ENCODE measurements at places on chromosomes 3 and 15. TPM values are rescaled to one million over a fixed set of nuclear protein-coding genes. Genes with fewer than 3 reads are reported as not detected.

GRCh38 chr15:68151277-68151676 lies 53.9 kb downstream of the CALML4 start:
- DNase-seq: peak; percentile 35

DNA sequence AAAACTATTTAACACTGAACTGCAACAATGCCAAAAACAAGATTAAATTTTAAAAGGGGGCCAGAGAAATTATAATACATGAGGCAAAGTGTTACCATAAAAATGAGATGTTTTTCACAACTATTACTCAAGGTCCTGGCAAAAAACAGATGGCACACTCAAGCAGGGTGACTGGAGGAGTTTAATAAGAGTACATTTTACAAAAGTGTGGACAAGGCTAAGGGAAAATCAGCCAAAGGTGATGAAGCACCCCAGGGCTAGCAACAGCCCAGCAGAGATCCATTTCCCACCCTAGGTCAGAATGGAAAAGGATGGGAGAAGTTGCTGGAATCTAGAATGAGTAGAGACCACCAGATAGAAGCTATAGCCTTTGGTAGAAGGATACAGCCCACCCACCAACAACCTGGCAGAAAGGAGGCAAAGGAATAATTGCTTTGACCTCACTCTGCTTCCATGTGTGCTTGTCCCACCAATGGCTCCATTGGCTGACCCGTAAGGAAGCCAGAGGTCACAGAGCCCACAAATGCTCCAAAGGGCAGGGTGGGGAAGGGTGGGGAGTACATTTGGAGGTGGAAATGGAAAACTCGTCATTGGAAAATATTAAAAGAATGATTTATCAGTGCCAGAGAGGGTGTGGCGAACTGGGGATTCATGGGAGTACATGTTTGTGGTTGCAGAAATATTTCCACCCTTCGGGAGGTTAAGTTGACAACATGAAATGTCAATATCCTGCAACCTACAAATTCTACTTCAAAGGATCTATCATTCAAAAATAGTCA lies 161.0 kb upstream of the UBE2E2 start:
- DNase-seq: peak; percentile 15

DNA sequence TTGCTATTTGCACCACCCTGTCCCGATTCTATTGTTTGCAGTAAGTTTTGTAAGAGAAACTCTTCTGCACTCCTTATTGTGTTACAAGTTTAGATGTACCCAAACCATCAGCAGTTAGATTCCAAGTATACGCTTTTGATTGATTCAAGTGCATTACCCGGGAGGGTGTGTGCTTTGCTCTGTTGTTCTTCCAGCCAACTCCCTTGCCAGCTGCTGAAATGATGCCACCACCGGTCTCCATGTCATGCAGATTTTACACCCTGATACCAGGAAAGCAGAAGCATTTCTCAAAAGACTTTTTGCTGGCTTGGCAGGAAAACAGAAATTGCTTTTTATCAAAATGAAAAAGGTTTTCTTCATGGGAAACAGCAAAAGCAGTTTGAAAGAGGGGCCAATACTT lies 1006.6 kb upstream of the CFAP20DC start:
- no peak for DNase-seq

GRCh38 chr3:98343647-98344507 lies 9.8 kb upstream of the OR5K4 start:
- DNase-seq: peak; percentile 9

DNA sequence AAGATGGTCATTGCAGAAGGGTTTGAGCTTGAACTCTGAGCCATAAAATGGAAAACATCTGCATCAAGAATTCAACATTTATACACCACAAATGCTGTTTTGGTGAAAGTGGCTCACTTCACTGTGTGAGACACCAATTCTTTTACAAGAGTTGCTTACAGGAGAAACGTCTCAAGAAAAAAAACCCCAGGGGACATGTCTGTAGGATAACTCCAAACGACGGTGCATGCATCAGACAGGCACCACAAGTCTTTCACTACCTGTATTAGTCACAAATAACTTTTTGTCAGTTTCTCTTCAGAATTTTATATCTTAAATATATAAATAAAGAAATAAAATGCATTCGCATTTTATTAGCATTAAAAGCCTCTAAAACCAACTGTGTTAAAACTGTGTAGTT lies 164.3 kb downstream of the EFHB start:
- DNase-seq: no peak

DNA sequence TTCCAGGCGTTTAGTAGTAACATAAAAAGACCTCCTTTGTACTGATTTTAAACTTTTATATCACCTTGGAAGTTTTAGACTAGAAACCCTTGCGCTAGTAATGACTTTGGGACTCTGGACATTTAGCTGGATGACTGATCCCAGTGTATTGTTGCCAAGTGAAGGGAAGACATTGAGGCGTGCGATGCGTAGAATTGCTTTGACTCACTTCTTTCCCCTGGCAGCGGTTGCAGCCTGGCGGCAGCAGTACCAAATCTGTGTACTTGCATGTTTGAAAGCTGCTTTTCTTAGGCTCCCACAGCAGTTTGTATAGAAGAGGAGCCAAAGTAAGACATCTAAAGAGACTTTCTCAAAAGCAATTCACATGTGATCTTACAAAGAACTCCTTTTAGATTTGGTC lies 151.6 kb downstream of the BBX start:
- DNase-seq: peak; percentile 88

GRCh38 chr3:53719796-53720195 lies 126.4 kb downstream of the CHDH start:
- no peak for DNase-seq

GRCh38 chr3:142218703-142219102 lies 6.7 kb downstream of the GK5 start:
- no peak for DNase-seq

GRCh38 chr3:61954097-61954540 lies 392.7 kb downstream of the PTPRG start:
- no peak for DNase-seq

- peak; percentile 17 for DNase-seq
Measured at GRCh38 chr3:16476636-16477035, 36.9 kb downstream of the RFTN1 start.

DNA sequence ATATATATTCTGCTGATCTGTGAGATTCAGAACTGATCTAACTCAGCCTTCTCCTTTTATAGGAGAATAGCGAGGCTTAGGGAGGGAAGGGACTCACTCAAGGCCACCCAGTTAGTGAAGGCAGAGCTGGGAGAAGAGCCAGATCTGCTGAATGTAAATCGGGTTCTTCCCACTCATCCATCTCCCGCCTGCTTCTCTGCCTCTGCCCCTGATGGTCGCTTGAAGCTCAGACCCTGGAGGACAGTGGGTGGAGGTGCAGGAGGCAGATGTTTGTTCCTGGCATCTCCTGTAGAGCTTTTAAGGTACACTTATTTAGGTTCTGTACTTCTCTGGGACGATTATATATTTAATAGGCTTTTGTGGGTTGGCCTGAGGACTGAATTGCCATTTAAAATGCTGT lies 4.3 kb downstream of the PDIA5 start:
- DNase-seq: no peak

DNA sequence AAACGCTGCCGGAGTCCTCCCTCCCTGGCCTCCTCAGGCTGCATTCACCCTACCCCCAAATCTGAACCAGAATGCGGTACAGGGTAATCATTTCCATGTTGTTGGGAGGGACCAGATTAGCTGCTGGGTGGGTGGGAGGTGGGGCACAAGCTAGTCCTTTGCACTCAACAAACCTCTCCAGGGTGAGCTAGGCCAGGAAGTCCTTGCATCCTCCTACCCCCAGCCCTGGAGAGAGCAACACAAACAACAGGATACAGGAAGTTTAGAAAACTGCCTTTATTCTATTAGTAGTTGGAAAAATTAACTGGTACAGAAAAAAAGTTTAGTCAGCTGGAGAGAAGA lies 702 bp upstream of the GPX1 start:
- no peak for DNase-seq

DNA sequence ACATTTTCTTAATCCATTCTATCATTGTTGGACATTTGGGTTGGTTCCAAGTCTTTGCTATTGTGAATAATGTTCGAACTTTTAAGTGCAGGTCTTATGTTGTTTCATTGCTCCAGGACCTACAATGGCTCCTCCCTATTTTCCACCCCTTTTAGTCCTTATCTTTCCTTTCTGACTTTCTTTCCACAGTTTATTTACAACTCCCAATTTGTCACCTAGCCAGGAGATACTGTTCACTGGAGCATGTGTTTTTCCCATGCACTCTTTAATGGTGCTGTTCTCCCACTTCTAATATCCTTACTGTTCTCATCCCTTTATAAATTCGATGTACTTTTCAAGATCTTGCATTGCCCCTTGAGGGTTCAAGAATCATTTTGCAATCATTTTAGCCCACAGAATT lies 290.0 kb downstream of the WDR72 start:
- DNase-seq: no peak

- DNase-seq: peak; percentile 67
Measured at GRCh38 chr3:32076566-32076965, 29.9 kb upstream of the GPD1L start.

- no peak for DNase-seq
Measured at GRCh38 chr3:5479229-5479799, 291.8 kb downstream of the EDEM1 start.

- no peak for DNase-seq
Measured at GRCh38 chr3:115019900-115020299, 127.2 kb downstream of the ZBTB20 start.

DNA sequence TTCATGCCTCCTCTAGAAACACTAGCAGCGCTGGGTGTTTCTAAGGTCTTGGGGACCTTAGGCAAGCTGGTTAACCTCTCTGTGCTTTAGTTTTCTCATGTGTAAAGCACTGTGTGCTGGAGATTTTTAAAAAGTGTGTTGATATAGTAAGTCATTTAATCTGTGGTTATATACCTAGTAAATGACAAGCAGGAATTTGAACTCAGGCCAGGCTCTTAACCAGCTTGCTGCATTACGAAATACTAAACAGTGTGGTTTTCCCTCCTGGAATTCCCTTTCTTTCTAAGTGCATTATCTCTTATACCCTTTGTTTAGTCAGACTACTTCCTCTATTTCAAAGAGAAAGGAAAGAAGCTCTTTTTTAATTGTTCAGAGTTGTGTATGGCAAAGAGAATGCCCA lies 26.5 kb downstream of the NEO1 start:
- peak; percentile 15 for DNase-seq

DNA sequence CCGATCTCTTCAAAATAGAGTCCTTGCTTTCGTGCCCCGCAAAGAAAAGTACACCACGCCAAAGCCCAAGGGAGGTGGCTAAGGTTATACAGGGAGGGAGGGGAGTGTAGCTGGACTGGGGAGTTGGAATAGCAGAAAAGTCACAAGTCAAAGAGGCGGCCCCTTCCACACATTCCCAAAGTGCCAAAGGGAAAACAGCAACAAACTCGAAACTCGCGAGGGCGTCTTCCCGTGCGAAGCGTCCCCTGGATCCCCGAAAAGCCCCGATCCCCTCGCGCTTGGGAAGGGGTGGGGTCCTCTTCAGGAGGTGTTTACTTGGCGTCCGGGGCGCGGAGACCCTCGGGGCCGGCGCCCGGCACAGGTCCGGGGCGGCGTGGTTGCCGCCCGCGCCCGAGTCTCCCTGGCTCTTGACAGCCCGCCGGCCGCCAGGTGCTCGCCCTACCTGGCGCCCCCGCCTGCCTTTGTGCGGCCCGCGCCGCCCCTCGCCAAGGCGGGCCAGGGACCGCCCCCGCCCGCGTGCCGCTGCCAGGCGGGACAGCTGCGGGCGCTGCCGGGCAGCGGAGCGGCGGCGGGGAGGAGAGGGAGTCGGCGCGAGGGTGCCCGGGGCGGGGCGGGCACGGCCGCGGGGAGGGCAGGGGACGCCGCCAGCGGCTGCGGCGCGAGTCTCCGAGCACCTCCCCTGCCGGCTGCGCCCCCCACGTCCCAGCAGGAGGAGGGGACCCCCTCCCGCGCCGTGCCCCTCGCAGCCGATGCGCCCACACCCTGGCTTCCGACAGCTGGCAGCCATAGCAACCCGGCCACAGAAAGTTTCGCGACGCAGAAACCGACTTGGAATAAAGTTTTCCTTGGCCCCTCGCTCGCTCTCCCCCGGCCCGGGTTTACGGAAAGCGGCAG lies 966 bp downstream of the MYO1E start:
- DNase-seq: peak; percentile 58

DNA sequence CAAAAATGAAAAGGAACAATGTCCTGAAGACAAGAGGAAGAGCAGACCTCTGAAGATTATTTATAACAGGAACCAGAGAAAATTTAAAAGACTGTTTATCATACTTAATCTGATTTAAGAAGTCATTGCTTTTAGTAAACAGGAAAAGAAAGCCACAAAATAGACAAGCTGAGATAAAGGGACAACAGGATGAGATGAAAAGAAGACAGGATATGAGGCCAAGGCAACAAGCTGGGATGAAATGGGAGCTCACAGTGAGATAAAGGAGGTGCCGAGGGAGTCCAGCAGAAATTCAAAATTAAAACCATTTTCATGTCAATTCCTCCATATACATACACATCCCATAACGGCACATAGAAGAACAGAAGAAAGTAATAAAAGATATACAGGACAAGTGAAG lies 277.0 kb downstream of the RBMS3 start:
- DNase-seq: no peak

DNA sequence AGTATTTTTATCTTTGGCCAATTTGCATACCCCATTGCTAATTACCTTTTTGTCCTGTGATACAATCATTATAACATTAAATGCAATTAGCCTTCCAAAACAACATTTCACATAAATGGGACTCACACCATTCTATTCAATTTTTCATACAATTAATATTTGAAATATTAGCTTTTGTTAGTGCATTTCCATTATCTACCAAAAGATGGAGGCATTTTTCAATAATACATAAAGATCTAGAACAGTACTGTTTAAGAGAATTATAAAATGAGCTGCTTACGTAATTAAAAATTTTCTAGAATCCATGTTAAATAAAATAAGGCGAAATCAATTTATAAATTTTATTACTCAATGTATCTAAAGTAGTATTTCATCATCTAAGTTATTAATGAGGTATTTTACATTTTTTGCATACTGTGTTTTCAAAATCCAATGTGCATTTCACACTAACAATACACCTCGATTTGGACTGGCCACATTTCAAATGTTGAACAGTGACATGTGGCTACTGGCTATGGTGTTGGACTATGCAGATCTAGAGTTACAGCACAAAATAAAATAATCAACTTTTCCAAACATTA lies 74.3 kb downstream of the TJP1 start:
- no peak for DNase-seq

GRCh38 chr3:194354315-194354714 lies 3.2 kb upstream of the CPN2 start:
- DNase-seq: no peak

- DNase-seq: no peak
Measured at GRCh38 chr3:117666812-117667211, 957.2 kb downstream of the TUSC7 start.

- DNase-seq: no peak
Measured at GRCh38 chr3:194205675-194206133, 69.8 kb downstream of the HES1 start.

GRCh38 chr15:33746203-33746602 lies 222.1 kb upstream of the CHRM5 start:
- no peak for DNase-seq

The RBP2 gene
- not detected for total RNA-seq

The PLSCR5 gene
- not detected for total RNA-seq

The GOLGA8G gene
- not detected for total RNA-seq

The XYLB gene
- 2.8 TPM for total RNA-seq

The PPP2R3A gene
- 10.3 TPM for total RNA-seq

The SAMD7 gene
- total RNA-seq: not detected

The ZNF148 gene
- 22.3 TPM for total RNA-seq

The ARGFX gene
- total RNA-seq: not detected

The CASR gene
- total RNA-seq: not detected

The DNAH12 gene
- total RNA-seq: not detected
